Fibroblast of the conjunctiva (primary cell): ENCODE measurements at places on chromosomes 11 and 22.

DNA sequence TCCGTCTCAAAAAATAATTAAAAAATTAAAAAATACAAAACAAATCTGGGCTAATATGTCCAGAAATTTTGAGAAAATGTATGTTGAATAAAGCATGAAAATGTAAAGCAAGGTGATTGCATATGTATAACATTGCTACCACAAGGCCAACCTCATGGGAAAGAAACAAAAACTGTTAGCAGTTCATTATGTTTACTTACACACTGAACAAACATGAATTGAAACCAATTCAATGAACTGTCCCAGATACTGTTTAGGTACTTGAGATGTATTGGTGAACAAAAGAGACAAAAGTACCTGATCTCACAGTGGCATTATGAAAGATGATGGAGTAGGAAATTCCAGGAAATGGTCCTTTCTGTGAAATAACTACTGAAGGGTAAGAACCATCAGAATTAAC, 43.8 kb upstream of the IGLL5 start:
- DNase-seq: no peak

GRCh38 chr11:46800177-46800576, 45.9 kb downstream of the CKAP5 start:
- DNase-seq: no peak

DNA sequence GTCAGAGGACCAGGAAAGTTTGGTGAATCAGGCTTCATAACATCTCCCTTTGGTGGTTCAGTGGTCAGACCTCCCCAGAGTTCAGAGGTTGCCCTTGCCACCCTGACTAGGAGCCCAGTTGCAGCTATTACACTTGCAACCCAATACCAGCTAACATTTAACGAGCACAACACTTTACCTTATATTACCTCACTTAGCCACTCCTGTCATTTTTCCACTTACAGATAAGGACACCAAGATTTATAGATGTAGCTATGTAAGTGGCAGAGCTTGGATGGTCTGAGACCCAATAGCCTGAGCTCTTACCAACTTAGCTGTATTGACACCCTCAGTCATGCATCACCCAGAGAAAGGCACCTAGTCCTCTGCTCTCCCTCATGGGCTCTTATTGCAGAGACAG, 234.7 kb downstream of the INSC start:
- no peak for DNase-seq

GRCh38 chr11:44784436-44784760, 57.6 kb downstream of the TSPAN18 start:
- DNase-seq: no peak

GRCh38 chr22:43273902-43274484, 69.2 kb downstream of the SCUBE1 start:
- DNase-seq: peak; percentile 46

GRCh38 chr11:105881027-105881426, 141.0 kb downstream of the MSANTD4 start:
- DNase-seq: no peak

GRCh38 chr22:48490500-48491411, 1336.9 kb downstream of the BRD1 start:
- no peak for DNase-seq

- DNase-seq: no peak
These were observed 491.1 kb downstream of the OPCML start for GRCh38 chr11:133041181-133041580.

- DNase-seq: no peak
These were observed 51.0 kb downstream of the CD6 start for GRCh38 chr11:61022311-61023085.

DNA sequence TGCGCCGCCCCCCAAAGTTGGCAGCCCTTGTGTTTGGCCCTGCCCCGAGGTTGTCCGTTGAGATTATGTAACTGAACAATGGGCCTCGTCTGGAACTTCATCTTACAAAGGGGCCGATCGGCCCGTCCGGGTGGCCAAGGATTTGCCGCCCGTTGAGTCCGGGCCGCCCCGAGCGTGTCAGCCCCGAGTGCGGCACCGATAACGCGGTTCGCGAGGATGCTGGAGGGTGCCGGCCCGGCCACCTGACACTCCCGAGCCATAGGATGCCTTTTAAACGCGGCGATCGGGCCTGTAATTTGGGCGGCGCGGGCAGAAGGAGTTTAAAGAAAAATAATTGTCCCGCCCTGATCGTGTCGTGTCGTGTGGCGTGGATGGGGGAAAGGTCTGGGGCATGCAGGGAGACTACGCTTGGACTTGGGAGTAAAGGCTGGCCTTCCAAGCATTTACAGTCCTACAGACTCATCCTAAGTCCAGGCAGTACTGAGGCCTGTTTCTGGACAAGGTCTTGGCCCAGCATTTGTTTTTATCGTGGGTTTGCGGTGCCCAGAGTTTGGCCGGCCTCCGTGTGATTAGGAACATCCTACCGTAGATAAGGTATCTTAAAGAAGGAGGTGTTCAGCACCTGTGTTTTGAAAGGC, 1.3 kb downstream of the WEE1 start:
- no peak for DNase-seq

DNA sequence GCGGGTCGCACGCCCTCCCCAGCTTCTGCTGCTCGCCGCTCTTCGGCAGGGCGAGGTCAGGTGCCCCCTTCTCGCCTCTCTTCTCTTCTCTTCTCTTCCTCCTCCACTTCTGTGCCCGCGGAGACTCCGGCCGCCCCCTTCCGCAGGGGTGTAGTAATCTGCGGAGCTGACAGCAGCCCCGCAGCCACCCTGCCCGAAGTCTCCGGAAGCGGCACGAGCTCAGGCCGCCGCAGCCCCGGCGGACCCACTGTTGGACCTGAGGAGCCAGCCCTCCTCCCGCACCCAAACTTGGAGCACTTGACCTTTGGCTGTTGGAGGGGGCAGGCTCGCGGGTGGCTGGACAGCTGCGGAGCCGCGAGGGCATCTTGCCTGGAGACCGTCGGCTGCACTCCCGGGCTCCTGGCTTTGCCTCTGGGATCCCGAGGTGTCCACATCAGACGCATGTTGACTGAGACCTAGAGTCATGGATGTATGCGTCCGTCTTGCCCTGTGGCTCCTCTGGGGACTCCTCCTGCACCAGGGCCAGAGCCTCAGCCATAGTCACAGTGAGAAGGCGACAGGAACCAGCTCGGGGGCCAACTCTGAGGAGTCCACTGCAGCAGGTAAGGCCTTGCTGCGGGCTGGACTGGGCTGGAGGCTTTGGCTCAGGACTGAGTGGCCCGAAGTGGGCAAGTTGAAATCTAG, 486 bp downstream of the STIM1 start:
- no peak for DNase-seq

- DNase-seq: no peak
These were observed 1.4 kb upstream of the UVRAG start for GRCh38 chr11:75813622-75814039.

GRCh38 chr11:19813158-19813879, 100.7 kb downstream of the NAV2 start:
- no peak for DNase-seq

- no peak for DNase-seq
These were observed 7.5 kb upstream of the MIEF1 start for GRCh38 chr22:39494471-39495120.

DNA sequence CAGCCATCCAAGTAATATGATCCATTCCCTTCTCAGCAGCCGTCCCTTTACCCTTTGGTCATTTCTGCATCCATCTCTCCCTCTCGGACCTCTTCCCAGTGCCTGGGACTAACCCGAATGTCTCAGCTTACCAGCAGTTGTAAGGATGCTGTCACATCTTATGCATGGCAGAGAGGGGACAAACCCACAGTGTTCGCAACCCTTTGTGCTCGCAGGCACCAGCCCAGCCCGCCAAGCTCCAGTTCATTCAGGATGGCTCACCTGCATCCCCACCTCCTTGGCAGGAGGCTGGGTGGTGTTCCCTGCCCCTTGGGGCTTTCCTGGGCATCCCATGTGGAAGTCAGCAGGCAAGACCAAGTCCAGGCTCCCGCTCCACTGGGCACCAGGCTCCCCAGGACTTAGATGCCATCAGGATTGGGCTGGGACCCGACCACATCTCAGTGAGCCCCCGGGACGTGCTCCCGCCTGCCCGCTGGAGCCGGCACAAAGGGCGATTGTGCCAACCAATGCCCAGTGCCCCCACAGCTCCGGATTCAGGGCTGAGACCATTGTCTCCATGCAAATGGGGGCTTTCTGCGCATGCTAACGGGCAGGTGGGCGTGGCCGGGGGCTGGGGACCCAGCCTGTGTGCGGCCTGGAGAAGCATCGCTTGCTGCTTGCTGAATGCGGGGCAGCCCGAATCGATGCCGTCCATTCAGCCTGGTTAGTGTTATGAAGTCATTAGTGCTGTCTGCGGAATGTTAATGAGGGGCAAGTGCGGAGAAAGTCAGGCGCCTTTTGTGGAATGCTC, 108.6 kb downstream of the KCNQ1OT1 start:
- no peak for DNase-seq

DNA sequence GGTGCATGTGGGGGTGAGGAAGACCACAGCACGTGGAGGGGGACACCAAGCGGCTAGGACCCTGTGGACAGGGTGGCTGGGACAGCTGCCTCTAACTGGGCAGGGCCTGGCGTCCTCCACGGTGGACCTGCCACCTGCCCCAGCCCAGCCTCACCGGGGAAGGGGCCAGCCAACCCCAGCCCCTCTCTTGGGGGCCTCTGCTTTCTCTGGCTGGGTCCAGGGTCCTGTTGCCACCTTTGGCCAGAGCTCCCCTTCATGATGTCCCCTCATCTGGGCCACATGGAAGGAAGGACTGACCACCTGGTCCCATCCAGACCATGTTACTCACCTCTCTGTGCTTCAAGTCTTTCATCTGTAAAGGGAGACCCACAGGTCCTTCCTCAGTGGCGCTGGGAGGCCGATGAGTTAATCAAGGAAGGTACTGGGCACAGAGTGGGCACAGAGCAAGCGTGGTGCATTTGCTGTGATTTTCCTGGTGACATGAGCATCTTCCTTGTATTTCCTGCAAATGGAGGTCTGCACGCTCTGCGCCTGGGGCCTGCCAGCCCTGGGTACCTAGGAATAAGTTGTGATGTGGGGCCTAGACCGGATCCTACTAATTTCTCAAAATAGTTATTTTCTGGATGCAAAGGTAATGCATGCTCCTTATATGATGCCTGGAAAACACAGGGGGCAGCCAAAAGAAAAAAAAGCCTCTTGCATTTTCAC, 538.4 kb downstream of the TBC1D22A start:
- DNase-seq: no peak

- no peak for DNase-seq
These were observed 5.8 kb downstream of the THRSP start for GRCh38 chr11:78069465-78069864.

- no peak for DNase-seq
These were observed 6.6 kb downstream of the RIC8A start for GRCh38 chr11:214083-214482.

- no peak for DNase-seq
These were observed 5.3 kb upstream of the GNAZ start for GRCh38 chr22:23065069-23065451.

- DNase-seq: no peak
These were observed 3.9 kb downstream of the MALAT1 start for GRCh38 chr11:65502555-65503367.

DNA sequence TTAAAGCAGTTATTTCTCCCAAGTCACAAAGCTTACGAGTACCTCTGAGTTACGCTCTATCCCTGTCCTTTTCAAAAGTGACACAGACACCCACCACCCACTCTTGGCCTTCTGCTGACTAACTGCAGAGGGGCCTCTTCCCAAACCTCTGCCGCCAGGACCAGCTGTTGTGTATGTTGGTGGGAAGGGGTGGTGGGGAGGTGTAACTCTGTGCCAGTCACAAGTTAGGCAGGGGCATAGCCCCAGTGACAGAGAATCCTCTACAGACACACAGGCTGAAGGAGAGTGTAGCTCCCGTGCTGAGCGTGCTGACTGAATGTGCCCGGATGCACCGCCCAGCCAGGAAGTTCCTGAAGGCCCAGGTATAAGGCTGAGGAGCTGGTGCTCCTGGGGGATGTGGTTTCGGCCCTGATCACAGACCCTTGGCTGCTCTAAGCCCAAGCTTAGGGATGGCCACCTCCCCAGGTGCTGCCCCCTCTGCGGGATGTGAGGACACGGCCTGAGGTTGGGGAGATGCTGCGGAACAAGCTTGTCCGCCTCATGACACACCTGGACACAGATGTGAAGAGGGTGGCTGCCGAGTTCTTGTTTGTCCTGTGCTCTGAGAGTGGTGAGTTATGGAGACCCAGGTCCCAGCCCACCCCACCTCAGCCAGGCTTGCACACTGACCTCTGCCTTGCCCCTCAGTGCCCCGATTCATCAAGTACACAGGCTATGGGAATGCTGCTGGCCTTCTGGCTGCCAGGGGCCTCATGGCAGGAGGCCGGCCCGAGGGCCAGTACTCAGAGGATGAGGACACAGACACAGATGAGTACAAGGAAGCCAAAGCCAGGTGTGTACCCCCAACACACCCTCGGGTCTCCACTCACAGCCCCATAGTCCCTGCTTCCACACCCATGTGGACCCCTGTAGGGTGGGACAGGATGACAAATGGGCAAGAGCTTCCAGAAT, 4.9 kb downstream of the RIC8A start:
- no peak for DNase-seq

GRCh38 chr11:118283756-118284350, 19.8 kb upstream of the MPZL2 start:
- DNase-seq: no peak

- no peak for DNase-seq
These were observed 39.1 kb downstream of the DIXDC1 start for GRCh38 chr11:111976119-111976766.

DNA sequence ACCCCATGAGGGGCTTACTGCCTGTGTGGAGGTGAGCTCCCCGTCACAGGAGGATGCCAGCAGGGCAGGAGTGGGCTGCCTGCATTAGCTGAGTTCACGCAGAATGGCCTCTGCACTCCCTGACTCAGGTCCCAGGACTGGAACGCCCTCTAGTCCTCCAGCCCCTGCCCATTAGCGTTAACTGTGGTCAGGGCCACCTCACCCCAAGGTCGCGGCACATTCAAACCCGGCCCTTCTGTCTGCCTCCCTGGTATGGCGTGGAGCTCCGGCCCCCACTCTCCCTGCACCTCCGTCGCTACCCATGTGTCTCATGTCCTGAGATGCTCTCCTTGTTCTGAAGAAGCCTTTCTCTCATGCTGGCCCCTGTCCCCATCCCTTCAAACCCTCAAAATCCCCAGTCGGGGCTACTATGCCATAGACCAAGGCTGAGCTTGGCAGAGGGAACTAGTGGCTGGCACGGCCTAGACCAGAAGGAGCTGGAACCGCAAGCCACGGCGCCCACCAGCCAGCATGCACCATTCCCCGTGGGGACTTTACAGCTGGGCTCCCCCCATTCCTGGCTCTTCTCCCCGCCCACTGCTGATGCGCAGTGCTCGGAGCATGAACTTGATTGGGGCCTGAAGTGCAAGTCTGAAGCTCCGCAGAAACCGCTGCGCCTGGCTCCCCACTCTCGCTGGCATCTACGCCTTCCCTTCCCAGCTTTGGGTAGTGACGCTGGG, 79.5 kb upstream of the RTL6 start:
- DNase-seq: no peak

GRCh38 chr22:19398206-19398605, 33.3 kb downstream of the HIRA start:
- DNase-seq: no peak

GRCh38 chr11:128227466-128227865, 359.9 kb downstream of the ETS1 start:
- DNase-seq: no peak

DNA sequence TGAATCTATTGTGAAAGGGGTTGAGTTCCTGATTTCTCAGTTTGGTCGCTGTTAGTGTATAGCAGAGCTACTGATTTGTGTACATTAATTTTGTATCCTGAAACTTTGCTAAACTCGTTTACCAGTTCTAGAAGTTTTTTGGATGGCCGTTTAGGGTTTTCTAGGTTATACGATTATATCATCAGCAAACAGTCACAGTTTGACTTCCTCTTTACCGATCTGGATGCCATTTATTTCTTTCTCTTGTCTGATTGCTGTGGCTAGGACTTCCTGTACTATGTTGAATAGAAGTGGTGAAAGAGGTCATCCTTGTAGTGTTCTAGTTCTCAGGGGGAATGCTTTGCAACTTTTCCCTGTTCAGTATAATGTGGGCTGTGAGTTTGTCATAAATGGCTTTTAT, 24.6 kb upstream of the OOSP4B start:
- DNase-seq: no peak
